ENCODE measurements at places on chromosomes 6 and 20.

- DNase-seq, result no peak
Observed at GRCh38 chr6:84554074-84554473, 210.3 kb downstream of the TBX18 start.

GRCh38 chr6:74879234-74879633 is 326.6 kb downstream of the COL12A1 start:
- no peak for DNase-seq

DNA sequence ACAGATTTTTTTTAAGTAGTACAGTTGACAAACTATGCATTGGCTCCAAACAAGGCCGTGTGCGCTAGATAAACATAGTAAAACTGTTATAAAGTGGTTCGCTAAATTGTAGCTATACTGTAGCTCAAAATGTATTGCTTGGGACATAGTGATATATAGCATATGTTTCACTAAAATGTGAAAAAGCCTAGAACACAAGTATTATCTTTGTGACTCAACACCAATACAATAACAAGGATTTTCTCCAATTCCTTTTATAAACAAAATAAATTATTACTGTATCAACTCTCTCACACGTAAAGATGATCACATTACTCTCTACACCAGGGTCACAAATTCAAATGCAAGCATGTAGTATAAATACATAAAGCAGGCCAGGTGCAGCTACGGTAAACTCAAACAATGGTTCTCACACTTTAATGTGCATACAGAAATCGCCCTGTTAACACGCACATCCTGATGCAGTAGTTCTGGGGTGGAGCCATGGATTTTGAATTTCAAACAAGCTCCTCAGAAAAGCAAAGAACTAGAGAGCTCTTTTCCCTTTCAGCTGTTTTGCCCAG is 214.6 kb downstream of the GMDS start:
- no peak for DNase-seq

GRCh38 chr20:32474009-32474716 is 111.0 kb downstream of the NOL4L start:
- DNase-seq, result no peak

DNA sequence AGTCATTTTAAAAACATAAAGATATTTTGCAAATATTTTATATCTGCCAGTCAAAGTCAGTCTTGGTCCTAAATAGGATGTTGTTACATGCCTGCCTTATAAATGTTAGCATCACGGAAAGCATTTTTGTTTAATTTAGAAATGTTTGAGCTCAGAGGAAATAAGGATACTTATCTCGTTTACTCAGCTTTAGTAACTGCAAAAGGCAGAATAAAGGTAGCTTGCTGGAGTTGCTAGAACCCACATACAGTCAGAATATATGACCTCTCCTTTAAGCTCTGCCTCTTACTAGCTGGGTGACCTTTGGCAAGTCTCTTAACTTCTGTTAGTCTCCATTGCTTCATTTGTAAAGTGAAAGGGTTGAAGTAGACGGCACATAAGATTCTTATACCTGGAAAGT is 867.3 kb downstream of the KIF16B start:
- no peak for DNase-seq

DNA sequence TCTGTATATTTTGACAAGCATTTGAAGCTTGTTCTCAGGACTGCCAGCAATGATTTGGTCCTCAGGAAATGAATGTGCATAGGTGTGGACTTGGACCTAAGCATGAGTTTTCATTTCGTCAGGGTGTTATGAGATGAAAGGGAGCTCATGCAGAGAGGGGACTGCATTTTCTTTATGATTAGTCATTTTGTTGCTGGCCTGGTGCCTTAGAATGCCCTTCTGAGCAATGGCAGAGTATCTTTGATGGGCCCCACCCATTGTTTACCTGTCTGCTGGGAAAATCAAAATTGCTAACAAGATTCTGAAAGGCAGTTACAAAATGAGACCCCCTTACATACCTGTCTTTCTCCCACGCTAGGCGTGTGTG is 51.5 kb upstream of the MTHFD1L start:
- no peak for DNase-seq

DNA sequence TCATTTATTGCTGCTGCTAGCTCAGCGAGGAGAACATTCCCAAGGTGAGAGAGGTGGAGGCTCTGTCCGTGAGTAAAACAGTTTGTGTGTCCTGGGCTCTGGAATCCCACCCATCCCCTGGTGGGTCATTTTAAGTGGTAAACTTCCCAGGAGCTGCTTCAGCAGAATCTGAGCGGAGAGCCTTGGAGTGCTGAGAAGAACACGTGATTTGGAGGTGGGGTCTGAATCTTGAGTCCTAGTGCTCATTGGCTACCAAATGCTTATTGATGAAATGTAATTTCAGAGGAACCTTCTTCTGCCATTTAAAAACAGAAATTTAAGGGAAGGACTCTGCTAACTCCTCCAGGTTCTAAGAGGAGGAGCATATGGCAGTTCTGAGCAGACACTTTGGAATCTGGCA is 132.4 kb downstream of the CDH26 start:
- DNase-seq, result no peak

DNA sequence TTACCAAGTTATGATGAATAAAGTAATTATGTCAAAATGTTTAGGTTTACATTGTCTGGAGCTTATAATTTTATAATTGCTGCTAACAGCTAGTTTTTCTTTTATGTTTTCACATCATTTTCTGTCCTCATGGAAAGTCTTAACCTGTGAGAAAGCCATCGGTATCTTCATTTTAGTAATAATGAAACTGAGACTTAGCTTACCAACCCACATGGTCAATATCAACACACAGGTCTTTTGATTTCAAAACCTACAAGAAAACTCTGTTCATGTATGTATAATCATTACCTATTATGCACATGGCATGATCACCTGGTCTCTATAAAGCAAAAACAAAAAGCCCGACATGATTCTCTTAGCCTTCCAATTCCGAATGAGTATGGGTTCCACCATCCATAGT is 61.9 kb downstream of the KCNQ5 start:
- DNase-seq, result no peak

- peak; percentile 45 for DNase-seq
Observed at GRCh38 chr20:50628332-50628731, 63.0 kb downstream of the RIPOR3 start.

DNA sequence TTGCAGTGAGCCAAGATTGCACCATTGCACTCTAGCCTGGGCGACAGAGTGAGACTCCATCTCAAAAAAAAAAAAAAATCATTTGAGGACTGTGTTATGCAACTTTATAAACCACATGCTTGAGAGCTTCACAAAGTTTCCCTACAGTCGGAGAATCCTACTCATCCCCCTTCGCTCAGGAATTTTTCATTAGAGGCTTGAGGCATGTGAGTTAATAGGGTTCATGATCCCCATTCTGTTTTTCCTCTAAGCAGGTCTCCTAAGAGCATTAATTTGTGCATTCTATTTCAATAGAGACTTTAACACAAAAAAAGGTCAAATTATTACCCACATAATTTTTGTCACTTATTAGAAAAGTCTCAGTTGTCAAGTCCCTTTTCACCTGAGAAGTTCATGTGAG is 103.7 kb upstream of the SOX4 start:
- DNase-seq, result no peak

- no peak for DNase-seq
Observed at GRCh38 chr6:157546321-157546720, 165.3 kb downstream of the ZDHHC14 start.
